A172 (cell line): ENCODE measurements at places on chromosomes 13 and 19.

DNA sequence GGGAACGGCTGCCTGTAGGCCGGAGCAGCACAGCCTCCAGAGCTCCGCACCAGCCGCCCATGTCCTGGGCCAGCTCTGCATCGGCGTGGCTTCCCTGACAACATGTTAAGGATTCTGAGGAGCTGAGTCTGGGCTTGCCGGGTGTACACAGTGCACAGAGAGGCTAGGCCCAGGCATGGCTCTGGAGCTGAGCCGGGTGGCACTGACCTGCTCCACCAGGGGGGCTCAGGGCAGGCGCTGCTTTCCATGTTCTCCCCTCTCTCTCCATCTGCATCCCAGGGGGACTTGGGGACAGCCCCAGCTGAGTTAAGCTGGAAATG lies 31.6 kb downstream of the AP1M1 start:
- DNase-seq = no peak

DNA sequence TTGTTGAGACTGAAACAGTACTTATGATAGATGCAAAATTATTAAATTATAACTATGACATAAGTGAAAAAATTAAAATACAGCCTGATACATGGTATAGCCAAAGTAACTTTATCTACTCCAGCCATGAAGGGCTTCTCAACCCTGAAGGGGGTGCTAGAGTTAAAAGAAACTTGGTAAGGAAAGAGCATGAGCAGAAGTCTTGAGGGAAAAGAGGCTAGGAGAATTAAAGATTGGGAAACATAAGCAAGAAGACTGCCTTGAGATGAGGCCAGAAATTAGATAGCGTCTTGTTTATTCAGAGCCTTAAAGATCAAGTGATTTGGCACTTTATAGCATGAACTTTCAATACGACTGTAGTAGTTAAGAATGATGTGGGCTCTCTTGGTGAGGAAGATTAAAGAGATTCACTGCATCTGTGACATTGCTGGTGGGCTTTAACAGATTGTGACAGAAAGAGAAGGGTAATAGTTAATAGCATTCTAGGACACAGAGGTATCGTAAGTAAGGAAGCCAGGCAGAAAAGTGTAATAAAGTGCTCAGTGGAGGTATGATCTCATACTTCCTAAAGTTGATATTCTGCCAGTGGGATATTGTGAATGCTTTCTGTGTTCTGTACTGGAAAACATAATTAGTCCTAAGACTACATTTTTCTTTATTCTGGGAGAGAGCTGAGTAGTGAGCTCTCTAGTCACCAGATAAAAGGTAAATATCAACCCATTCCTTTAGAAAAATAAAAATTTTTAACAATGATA lies 385.4 kb upstream of the PRR20A start:
- DNase-seq = no peak

DNA sequence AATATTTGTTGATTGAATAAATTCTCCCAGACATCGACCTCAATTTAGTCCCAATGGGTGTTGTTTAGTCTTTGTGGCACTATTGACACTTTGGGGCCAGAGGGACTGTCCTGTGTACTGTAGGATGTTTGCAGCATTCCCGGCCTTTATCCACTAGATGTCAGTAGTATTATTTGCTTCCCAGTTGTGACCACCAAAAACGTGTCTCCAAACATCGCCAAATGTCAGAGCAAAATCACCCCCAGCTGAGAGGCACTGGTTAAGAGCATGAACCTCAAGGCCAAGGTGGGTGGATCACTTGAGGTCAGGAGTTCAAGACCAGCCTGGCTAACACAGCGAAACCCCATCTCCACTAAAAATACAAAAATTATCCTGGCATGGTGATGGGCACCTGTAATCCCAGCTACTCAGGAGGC lies 15.4 kb downstream of the NLRP12 start:
- peak; percentile 80 for DNase-seq

DNA sequence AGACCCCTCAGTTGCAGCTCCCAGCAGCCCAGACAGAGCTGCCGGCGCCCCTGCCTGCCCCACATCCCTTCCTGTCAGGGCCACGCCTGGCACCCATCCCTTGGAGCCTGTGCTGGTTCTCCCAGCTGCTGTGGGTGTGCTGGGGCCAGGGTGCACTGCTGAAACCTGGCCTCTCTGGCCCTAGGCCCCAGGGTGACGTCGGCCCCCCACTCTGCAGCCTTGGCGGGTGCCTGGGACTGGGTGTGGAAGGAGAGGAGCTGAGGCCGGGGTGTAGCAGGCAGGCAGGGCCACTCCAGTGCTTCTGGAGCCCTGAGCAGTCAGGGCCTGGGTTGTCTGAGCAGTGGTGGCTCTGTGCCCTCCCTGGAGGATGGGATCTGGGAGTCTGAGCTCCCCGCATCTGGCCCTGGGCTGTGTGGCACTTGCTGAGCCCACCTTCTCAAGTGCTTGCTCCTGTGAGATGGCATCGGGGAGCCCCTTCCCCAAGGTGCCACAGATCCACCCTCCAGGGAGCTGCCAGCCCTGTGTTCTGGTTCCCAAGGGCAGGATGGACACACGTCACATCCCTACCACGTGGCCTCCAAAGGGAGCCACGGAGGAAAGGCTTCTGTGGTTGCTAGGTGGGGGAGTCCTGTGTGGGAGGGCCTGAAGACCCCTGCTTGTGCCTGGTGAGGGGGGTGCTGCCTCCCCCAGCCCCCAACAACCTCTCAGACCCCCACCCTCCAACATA lies 5.2 kb downstream of the PLEKHJ1 start:
- no peak for DNase-seq

DNA sequence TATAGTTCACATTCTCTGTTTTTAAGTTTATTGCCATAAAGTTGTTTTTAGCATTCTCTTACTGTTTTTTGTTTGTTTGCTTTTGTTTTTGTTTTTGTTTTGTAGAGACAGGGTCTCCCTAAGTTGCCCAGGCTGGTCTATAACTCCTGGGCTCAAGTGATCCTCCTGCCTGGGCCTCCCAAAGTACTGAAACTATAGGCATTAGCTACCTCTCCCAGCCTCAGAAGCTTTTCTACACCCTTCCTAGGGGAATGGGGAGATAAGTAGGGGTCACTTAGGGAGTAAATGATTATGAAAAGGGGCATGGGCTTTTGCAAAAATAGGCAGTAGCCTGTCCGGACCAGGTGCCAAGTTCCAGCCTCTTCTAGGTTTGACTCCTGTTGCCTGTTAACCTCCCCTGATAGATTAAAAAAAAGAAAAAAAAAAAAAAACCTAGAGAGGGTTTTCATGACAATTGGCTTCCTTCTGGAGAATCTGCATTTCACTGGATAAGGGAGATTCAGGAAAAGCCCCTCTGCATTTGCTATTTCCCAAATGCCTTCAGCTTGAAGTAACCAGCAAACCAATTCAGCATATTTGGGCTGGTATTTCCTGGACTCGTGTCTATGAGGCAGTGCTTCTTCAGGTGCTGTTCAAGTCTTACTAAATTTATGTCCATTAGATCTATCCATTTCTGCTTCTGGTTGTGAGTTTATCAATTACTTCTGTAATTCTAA lies 216.8 kb downstream of the TM9SF2 start:
- no peak for DNase-seq

DNA sequence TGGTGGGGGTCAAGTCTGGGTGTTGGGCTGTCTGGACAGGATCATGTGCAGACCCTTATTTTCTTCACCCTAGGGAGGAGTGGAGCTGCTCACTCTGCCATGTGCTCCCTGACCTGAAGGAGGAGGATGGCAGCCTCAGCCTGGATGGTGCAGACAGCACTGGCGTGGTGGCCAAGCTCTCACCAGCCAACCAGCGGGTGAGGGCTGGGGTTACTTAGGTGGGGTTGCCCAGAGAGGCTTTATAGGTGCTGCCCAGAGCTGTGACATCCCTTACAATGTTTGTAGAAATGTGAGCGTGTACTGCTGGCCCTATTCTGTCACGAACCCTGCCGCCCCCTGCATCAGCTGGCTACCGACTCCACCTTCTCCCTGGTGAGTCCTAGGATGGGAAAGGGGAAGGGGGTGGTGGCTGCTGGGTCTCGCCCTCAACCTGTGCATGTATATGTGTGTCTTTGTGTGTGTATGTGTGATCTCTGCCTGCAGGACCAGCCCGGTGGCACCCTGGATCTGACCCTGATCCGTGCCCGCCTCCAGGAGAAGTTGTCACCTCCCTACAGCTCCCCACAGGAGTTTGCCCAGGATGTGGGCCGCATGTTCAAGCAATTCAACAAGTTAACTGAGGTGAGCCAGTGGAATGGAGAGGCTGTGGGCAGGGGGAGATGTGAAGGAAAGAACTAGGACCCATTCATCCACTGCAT lies 5.1 kb downstream of the CHMP2A start:
- DNase-seq = no peak

DNA sequence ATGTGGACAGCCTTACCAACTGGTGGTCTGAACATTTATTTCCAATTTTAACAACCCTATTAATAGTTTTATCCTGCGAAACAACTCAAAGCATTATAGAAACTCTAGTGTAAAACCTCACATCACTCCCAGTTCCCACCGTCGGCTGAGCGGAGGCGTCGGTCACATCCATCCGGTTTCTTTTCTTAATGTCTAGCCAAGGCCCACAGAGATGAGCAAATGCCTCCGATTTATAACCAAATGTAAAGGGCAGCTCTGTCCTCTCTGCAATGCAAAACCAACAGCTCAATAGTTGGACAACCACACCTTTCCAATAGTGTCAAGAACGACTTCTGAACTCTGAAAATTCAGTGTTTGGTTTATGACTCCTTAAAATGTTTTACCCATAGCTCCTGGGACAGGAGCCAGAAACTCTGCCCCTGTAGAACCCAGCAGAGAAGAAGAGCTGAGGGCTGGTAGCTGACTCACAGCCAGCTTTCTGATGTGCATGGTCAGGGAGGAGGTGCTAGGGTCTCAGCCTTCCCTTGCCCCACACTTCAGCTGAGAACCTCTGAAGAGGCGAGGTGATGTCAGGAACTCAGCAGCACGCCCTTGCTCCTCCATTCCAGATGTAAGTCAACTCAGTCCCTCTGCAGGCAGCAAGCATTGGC lies 90.2 kb upstream of the UQCRFS1 start:
- no peak for DNase-seq
